ENCODE measurements at places on chromosomes 6 and 20. TPM values are rescaled to one million over a fixed set of nuclear protein-coding genes. Genes with fewer than 3 reads are reported as not detected.

- no peaks in the 10 kb centered on the region for H3K27me3 ChIP-seq
- no peaks in the 10 kb centered on the region for H3K36me3 ChIP-seq
- H3K4me3 ChIP-seq: no peak overlapping the region
- H3K27ac ChIP-seq: peak overlapping the region; percentile 46
- peak; percentile 75 for DNase-seq
Observed at GRCh38 chr6:157787080-157787479, 36.0 kb upstream of the SNX9 start.

DNA sequence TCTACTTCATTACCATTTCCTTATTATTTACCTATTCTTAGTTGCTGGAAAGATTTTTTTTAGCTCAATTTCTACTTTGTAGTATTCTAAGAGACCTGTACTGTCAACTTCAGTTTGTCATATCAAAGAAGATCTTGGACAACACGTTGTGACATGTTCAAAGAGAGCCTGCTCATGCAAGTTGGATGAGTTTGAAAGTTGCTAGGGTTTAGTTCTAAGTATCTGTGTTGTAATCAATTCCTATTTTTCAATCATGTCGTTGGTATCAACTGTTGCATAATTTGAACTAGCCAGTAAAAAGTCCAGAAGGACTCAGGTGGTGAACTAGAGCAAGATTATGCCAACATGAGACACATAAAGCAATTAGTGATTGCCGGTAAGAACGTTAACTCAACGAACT is 30.2 kb downstream of the PKIB start:
- no peaks in the 10 kb centered on the region for H3K4me1 ChIP-seq
- H3K27ac ChIP-seq: no peak overlapping the region
- H3K36me3 ChIP-seq: no peaks in the 10 kb centered on the region
- no peak overlapping the region for H3K4me3 ChIP-seq

GRCh38 chr6:5723841-5724691 is 282.7 kb downstream of the NRN1 start:
- no peaks in the 10 kb centered on the region for H3K27me3 ChIP-seq
- DNase-seq: no peak
- no peaks in the 10 kb centered on the region for H3K36me3 ChIP-seq
- H3K27ac ChIP-seq: no peak overlapping the region

- DNase-seq: no peak
- H3K27me3 ChIP-seq: peaks cover 7% of the 10 kb centered on the region
- H3K4me3 ChIP-seq: no peak overlapping the region
- H3K36me3 ChIP-seq: no peaks in the 10 kb centered on the region
Observed at GRCh38 chr20:17399303-17399985, 131.7 kb downstream of the BFSP1 start.

DNA sequence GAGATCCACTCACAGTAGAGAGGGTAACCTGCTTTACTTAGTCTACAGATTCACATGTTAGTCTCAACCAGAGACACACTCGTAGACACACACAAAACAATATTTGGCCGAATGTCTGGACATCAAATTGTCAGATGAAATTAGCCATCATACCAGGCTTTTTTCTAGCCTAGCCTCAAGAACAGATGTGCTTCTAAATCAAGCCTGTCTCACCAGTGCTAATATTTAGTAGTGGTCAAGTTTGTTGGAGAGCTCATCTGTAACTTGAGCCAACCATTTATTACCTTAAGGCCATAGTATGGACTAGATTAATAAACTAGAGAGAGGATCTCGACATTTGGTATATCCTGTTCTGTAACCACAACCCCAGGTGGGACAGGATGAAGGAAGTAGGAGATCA is 1118.8 kb upstream of the MAP3K7 start:
- no peak overlapping the region for H3K27ac ChIP-seq
- no peaks in the 10 kb centered on the region for H3K27me3 ChIP-seq
- H3K4me3 ChIP-seq: no peak overlapping the region
- DNase-seq: no peak
- no peaks in the 10 kb centered on the region for H3K36me3 ChIP-seq

- H3K4me3 ChIP-seq: no peak overlapping the region
- H3K4me1 ChIP-seq: no peaks in the 10 kb centered on the region
- H3K27ac ChIP-seq: no peak overlapping the region
- no peaks in the 10 kb centered on the region for H3K36me3 ChIP-seq
- DNase-seq: peak; percentile 43
Observed at GRCh38 chr20:45487231-45487635, 17.7 kb downstream of the WFDC2 start.

GRCh38 chr20:24138951-24139350 is 150.4 kb upstream of the GGTLC1 start:
- peaks cover 11% of the 10 kb centered on the region for H3K4me1 ChIP-seq
- no peak overlapping the region for H3K27ac ChIP-seq
- H3K36me3 ChIP-seq: no peaks in the 10 kb centered on the region
- no peak for DNase-seq
- no peak overlapping the region for H3K4me3 ChIP-seq
- H3K27me3 ChIP-seq: no peaks in the 10 kb centered on the region

- peaks cover 34% of the 10 kb centered on the region for H3K4me1 ChIP-seq
- H3K36me3 ChIP-seq: no peaks in the 10 kb centered on the region
- DNase-seq: no peak
- no peak overlapping the region for H3K27ac ChIP-seq
- no peaks in the 10 kb centered on the region for H3K27me3 ChIP-seq
Observed at GRCh38 chr6:37516920-37517405, 17.3 kb upstream of the CCDC167 start.

DNA sequence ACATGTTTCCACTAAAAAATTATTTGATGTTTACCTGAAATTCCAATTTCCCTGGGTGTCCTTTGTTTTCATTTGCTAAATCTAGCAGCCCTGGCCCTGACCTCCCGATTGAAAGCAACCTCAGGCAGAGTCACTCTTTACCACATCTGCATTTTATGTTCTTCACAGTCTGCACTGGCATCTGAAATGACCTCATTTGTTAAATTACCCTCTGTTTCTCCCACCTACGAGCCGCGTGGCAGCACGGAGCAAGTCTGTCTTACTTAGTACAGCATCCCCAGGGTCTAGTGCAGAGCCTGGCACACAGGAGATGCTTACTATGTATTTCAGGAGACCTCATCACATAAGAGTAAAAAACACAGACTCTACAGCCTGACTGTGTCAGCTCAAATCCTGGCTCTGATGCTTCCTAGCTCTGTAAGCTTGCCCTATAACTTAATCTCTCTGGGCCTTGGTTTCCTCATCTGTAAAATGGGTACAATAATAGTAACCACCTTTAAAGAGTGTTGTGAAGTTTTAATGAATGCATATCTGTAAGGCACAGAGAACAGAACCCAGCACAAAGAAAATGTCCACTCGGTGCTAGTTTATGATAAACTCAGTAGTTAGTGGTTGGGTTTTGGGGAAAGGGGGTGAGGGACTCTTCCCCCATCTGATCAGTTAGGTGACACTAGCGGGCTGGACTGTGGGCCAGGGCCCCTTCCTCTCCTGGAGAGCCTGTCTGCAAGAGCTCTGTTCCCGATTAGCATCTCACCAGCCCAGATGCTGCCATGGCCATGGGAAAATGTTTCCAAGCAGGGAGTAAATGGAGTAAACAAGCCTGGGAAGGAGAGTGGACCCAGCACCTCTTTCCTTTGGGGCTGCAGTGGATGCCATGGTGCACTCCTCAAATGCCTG is 88.2 kb downstream of the PREX1 start:
- H3K4me1 ChIP-seq: no peaks in the 10 kb centered on the region
- no peak overlapping the region for H3K4me3 ChIP-seq
- no peaks in the 10 kb centered on the region for H3K27me3 ChIP-seq
- DNase-seq: no peak

- no peak for DNase-seq
- no peaks in the 10 kb centered on the region for H3K36me3 ChIP-seq
- no peak overlapping the region for H3K27ac ChIP-seq
- no peak overlapping the region for H3K4me3 ChIP-seq
- no peaks in the 10 kb centered on the region for H3K27me3 ChIP-seq
- H3K4me1 ChIP-seq: no peaks in the 10 kb centered on the region
Observed at GRCh38 chr20:2023151-2023550, 29.3 kb upstream of the PDYN start.

DNA sequence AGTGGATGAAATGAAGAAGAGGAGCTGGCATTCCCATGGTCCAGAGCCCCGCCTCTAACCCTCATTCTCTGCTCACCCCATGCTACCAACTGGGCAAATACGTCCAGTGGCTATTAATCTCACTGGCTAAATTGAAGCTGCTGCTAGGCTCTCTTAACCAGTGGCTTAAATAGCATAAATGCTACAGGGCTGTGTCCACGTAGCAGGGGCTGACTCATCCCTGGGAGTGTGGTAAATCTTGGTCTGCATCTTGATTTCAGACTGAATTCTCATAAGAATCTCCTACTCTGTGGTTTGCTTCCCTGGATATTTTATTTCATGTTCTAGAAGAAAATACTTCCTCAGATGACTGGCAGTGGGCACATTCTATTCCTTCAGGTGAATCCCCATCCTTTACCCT is 193.1 kb upstream of the ARG1 start:
- no peak overlapping the region for H3K27ac ChIP-seq
- H3K4me3 ChIP-seq: no peak overlapping the region
- no peak for DNase-seq

DNA sequence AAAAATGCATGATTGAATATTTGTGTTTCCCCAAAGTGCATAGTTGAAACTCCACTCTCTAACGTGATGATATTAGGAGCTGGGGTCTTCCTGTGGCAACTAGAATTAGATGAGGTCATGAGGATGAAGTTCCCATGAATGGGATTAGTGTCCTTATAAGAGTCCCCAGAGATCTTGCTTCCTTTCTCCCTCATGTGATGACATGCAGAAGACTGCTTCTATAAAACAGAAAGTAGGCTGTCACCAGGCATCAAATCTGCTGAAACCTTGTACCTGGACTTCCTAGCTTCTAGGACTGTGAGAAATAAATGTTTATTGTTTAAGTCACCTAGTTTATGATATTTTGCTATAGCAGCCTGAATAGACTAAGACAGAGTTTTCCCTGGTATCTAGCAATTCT is 586.5 kb upstream of the EPHA7 start:
- no peak overlapping the region for H3K27ac ChIP-seq
- no peaks in the 10 kb centered on the region for H3K4me1 ChIP-seq
- no peak overlapping the region for H3K4me3 ChIP-seq
- no peaks in the 10 kb centered on the region for H3K36me3 ChIP-seq
- no peaks in the 10 kb centered on the region for H3K27me3 ChIP-seq

GRCh38 chr6:150079604-150080003 is 10.7 kb upstream of the ULBP3 start:
- no peaks in the 10 kb centered on the region for H3K4me1 ChIP-seq
- no peaks in the 10 kb centered on the region for H3K27me3 ChIP-seq
- no peaks in the 10 kb centered on the region for H3K36me3 ChIP-seq
- no peak overlapping the region for H3K27ac ChIP-seq

NKAIN4 gene
- total RNA-seq: 2.7 TPM

TRIM31 gene
- 0.74 TPM for total RNA-seq

CRIP3 gene
- total RNA-seq: not detected

ADA gene
- 21.1 TPM for total RNA-seq

OVOL2 gene
- total RNA-seq: 8.8 TPM

SYNDIG1 gene
- not detected for total RNA-seq

OR12D3 gene
- not detected for total RNA-seq

PMEPA1 gene
- 3.7 TPM for total RNA-seq

TMEM14C gene
- total RNA-seq: 134 TPM

RSPO3 gene
- total RNA-seq: 0.11 TPM

LTA gene
- not detected for total RNA-seq

All from Caco-2 (cell line).